ENCODE measurements at places on chromosomes 5 and 9.

GRCh38 chr9:89892920-89893319 is 288.1 kb downstream of the GADD45G start:
- DNase-seq = no peak

GRCh38 chr5:170865622-170866021 is 3.8 kb downstream of the RANBP17 start:
- no peak for DNase-seq

DNA sequence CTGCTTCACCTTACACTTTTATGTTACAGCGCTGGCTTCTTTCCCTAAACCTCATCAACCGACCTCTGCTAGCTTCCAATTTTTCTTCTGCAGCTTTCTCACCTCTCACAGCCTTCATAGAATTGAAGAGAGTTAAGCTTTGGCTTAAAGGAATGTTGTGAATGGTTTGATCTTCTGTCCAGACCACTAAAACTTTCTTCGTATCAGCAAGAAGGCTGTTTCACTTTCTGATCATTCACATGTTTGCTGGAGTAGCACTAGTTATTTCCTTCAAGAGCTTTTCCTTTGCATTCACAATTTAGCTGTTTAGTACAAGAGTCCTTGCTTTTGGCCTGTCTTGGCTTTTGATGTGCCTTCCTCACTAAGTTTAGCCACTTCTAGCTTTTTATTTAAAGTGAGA is 49.5 kb downstream of the NR3C1 start:
- DNase-seq = no peak

DNA sequence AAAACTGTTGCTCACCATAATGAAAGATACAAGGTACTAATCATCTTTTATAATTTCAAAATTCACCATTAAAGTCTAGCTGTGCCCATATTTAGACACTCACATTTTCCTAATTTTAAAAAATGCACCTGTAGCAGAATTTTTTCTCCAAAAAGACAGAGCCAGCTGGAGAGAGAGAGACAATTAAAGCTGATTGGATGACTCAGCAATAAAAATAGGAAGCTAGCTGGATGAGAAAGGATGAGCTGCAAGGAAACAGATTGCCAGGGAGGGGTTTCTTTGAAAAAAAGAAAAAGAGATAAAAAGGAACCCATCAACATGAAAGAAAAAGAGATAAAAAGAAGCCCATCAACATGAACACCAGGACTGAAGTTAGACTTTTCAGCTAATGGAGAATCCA is 73.8 kb downstream of the HCN1 start:
- DNase-seq = no peak

- no peak for DNase-seq
These were observed 126.7 kb downstream of the C9orf50 start for GRCh38 chr9:129494113-129494789.

DNA sequence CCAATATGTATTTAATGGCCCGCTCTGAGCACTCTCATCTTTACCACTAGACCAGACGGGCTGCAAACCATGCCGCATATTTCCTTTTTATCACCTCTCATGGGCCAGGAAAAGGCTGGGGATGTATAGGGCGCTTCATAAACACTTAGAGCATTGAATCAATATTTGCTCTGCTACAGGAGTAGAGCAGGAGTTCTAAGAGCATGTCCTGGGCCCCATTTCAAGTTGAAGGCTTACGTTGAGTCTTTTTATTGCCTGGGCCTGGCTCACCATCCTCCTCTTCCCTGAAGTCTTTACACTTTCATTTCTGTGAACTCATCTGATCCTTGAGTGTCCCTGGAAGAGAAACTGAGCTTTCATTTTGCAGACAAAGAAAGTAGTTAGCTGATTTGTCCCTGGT is 112.4 kb downstream of the FSTL4 start:
- DNase-seq = no peak

- no peak for DNase-seq
These were observed 176.0 kb downstream of the TRIO start for GRCh38 chr5:14319102-14319501.

DNA sequence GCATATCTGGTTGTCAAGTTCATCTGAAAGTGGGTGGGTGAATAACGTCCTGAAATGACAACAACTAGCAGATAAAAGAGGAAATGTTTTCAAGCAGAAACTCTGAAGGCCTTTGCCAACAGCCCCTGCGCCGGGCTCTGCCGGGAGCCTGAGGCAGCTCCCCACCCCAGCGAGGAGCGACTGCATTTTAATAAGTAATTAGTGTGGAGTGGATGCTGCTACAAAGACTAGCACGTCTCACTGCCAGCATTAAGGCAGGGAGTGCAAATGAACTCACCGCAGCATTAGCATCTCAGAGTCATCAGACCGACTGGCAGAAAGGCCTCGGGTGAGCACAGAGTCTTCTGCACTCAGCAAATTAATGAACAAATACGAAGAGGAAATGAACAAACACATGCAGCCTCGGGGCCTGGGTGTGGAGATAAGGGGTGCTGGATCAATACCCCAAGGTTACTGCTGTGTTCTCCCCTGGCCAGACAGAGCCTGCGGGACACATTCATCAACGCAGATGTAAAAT is 63.8 kb downstream of the VAV2 start:
- DNase-seq = no peak

DNA sequence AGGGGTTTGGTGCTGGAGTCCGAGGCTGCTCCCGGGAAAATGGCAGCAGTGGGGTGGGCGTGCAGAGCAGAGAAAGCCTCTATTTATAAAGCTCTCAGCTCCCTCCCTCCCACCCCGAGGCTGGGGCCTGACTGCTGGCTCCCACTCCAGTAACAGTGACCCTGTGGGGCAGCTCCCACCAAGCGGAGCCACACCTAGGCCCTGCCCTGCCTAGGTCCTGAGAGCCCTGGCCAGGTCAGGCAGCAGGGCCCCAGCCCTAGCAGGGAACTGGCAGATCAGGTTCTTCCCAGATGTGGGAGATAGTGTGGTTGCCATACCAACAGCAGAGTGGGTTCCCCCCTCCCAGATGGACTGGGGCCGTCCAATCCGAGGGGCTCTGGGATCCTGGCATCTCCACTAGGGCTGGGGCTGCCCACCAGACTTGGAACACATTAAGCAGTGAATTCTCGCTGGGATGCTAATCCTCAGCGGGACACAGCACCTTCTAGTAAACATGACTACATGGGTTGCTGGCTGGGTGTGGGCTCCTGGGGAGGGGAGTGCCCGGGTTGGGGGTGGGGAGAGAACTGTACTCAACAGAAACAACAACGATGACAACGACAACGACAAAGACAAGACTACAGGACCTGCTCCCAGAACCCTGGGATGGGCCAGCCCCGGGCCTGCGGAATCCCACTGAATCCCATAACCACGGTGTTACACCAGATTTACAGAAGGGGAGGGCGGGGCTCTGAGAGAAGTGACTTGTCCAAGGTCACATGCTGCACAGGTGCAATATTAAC is 1.5 kb downstream of the SH3GLB2 start:
- DNase-seq = no peak

DNA sequence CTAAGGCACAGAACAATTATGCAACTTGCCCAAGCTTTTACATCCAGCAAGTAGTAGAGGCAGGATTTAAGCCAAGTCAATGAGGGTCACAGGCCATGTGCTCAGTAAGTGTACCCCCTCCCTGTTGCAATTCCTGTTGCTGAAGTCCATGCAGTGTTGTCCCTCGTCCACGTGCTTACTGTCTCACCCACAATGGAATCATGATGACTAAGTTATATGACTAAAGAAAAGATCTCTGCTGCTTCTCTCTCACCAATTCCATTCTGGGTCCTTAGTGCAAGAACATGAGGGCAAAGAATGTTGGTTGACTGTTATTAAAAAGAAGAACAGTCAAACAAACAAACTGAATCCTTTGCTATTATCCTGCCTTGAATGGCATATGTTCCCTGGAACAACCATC is 233.6 kb upstream of the SLC24A2 start:
- DNase-seq = no peak

DNA sequence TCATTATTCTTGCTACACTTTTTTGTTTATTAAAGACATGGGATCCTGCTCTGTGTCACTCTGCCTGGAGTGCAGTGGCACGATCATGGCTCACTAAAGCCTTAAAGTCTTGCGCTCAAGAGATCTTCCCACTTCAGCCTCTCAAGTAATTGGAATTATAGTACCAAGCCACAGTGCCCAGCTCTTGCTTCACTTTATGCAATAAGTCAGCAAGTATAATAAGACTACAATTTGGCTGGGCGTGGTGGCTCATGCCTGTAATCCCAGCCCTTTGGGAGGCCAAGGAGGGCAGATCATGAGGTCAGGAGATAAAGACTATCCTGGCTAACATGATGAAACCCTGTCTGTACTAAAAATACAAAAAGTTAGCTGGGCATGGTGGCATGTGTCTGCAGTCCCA is 5.9 kb downstream of the C9orf153 start:
- no peak for DNase-seq

DNA sequence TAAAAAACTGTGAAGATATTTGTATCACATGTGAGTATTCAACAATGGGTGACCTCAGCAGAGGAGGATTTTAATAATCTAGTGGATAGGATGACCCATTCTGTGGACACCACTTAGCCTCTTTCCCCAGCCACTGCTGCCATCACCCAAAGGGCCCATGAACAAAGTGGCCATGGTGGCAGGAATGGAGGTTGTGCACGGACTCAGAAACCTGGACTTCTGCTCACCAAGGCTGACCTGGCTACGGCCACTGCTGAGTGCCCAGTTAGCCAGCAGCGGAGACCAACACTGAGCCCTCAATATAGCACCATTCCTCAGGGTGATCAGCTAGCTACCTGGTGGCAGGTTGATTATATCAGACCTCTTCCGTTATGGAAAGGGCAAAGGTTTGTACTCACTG is 1410.4 kb upstream of the CDH9 start:
- DNase-seq = no peak

DNA sequence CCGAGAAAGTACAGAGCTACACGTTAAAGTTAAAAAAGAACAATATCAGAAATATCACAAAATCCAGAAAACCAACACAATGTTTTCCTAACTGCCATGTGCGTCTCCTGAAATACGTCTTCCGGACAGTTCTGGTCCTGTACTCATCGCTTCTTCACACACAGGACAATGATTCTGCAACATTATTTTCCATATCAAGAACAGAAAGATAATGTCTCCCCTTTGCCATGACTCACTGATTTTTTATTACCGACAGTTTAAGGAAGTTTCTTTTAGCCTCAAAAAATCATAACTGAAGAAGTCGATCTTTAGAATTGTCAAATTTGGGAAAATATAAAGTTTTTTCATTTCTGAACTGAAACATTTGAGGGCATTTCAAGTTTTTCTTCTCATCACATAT is 2.5 kb downstream of the TBC1D9B start:
- DNase-seq = no peak

- DNase-seq = no peak
These were observed 53.9 kb upstream of the IL17B start for GRCh38 chr5:149432911-149433401.

GRCh38 chr5:68457285-68457684 is 241.7 kb downstream of the PIK3R1 start:
- no peak for DNase-seq

- no peak for DNase-seq
These were observed 60.9 kb upstream of the SMARCA2 start for GRCh38 chr9:1954238-1954637.

DNA sequence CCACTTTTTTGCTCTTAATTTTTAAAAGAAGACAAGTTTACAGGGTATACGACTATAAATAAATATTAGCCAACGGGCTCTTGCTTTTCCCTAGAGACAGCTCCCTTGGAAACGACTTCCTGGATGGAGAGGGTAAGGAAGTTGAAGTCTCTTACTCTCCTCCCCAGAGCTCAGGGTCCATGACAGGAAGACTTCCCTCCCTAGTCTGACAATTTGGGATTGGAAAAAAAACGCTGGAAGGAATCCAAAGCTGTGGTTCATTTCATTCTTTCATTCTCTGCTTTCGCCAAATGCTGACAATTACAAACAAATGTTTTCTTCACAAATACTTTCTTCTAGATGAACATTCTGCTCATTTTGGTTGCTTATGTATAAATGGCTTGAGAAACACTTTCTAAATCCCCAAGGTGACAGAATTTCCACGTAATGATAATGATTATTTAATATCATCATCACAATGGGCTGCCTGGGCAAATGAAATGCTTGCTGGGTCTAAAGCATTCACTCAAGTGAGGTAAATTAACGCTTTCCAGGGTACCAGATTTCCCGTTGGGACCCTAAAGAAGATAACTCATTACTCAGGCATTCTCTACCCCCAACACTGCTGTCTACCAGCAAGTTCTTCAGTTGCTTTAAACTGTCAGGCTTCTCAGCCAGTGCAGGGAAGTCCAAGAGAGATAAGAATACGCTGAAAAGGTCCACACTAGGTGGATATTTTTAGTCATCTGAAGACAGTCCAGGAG is 139.8 kb upstream of the SLC30A5 start:
- DNase-seq = no peak

- DNase-seq = no peak
These were observed 143.0 kb upstream of the SHB start for GRCh38 chr9:38212016-38212415.

- no peak for DNase-seq
These were observed 2.3 kb downstream of the FANCC start for GRCh38 chr9:95315108-95315746.

GRCh38 chr9:133129001-133129795 is 8.2 kb upstream of the RALGDS start:
- no peak for DNase-seq

- no peak for DNase-seq
These were observed 26.5 kb downstream of the WNK2 start for GRCh38 chr9:93210324-93210973.

- no peak for DNase-seq
These were observed 502.6 kb upstream of the CDH6 start for GRCh38 chr5:30690931-30691330.

GRCh38 chr5:1551426-1552301 is 27.9 kb upstream of the LPCAT1 start:
- DNase-seq = no peak

- no peak for DNase-seq
These were observed 48.4 kb upstream of the EFNA5 start for GRCh38 chr5:107719034-107719606.

DNA sequence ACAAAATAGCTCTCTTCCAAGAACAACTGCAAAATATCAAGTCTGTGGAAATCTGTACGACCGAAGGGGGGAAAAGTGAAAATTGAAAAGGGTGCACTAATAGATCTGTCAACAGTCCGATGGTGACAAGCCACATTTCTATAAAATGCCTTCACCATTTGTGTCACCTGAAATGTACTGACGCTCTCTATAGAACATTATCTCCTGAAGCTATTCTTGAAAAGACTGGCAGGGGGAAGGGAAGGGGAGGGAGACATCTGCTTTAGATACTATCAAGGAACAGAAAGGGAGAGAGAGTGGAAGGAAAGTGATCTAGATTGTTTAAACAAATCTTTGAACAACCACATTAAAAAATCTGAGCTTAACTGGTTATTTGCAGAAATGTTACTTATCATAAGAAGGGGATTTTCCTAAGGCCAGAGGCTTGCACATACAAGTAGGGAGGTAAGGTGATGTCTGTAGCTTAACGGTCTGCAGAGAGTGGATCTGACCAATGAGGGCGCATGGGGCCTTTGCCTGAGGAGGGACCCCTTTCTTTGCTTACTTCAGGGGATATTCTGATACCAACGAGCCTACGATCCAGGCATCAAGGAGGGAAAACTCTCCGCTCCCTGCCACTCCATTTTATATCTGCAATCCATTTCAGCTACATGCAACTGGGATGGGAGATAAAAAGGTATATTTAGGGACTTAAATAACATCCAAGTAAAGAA is 92.1 kb downstream of the CRB2 start:
- DNase-seq = no peak

- no peak for DNase-seq
These were observed 232.3 kb upstream of the TRPM3 start for GRCh38 chr9:71353720-71354119.
